ENCODE measurements at places on chromosomes 7 and 10.

GRCh38 chr10:46247181-46247475 is 39.7 kb upstream of the ANTXRL start:
- H3K27me3 ChIP-seq = no peaks in the 10 kb centered on the region
- H3K27ac ChIP-seq = no peak overlapping the region
- H3K36me3 ChIP-seq = no peaks in the 10 kb centered on the region
- no peak for DNase-seq

- H3K4me3 ChIP-seq = peak overlapping the region; percentile 97
- H3K27me3 ChIP-seq = no peaks in the 10 kb centered on the region
- peaks cover 32% of the 10 kb centered on the region for H3K36me3 ChIP-seq
- peaks cover 54% of the 10 kb centered on the region for H3K4me1 ChIP-seq
- H3K27ac ChIP-seq = peak overlapping the region; percentile 94
- no peak for DNase-seq
These were observed 819 bp upstream of the TRIM4 start for GRCh38 chr7:99920149-99920548.

DNA sequence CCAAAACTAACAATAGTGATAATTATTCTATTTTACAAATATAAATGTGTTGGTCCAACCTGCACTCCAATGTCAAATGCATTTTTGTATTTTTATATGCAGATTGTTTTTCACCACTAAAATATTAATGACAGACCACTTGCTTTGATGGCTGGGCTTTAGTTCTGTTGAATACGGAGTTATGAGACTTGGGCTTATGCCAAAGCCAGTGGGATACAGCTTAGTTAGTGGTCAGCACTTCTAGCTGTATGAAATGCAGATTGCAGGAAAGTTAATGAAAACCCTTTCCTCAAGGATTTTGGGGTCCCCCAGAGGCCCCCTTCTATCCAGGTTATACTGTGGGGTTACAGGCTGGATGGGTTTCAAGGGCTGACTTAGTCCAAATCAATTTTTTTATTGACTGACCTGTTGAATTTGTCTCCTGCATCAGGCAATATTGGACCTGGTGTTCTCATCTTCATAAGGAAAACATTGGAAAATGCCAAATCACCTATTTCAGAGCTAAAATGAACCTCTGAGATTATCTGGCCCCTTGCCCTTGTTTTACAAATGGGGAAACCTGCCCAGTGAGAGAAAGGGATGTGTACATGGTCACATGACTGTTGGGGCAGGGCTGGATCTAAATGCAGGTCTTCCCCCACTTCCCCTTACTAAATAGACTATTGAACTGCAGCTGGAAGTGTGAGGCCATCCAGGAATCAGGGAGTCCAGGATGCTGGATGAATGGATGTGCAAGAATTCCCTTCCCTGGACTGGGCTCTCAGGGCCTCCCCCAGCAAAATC is 1085.3 kb downstream of the KCNMA1 start:
- H3K27me3 ChIP-seq = no peaks in the 10 kb centered on the region
- H3K36me3 ChIP-seq = no peaks in the 10 kb centered on the region
- no peak overlapping the region for H3K27ac ChIP-seq
- DNase-seq = no peak

- no peaks in the 10 kb centered on the region for H3K36me3 ChIP-seq
- H3K4me3 ChIP-seq = no peak overlapping the region
- H3K27me3 ChIP-seq = no peaks in the 10 kb centered on the region
- no peak for DNase-seq
- peaks cover 20% of the 10 kb centered on the region for H3K4me1 ChIP-seq
- H3K27ac ChIP-seq = no peak overlapping the region
These were observed 22.7 kb upstream of the PITRM1 start for GRCh38 chr10:3195286-3195685.

GRCh38 chr10:70683601-70683934 is 11.3 kb downstream of the ADAMTS14 start:
- H3K4me1 ChIP-seq = no peaks in the 10 kb centered on the region
- no peak overlapping the region for H3K27ac ChIP-seq
- no peaks in the 10 kb centered on the region for H3K36me3 ChIP-seq
- no peak overlapping the region for H3K4me3 ChIP-seq

DNA sequence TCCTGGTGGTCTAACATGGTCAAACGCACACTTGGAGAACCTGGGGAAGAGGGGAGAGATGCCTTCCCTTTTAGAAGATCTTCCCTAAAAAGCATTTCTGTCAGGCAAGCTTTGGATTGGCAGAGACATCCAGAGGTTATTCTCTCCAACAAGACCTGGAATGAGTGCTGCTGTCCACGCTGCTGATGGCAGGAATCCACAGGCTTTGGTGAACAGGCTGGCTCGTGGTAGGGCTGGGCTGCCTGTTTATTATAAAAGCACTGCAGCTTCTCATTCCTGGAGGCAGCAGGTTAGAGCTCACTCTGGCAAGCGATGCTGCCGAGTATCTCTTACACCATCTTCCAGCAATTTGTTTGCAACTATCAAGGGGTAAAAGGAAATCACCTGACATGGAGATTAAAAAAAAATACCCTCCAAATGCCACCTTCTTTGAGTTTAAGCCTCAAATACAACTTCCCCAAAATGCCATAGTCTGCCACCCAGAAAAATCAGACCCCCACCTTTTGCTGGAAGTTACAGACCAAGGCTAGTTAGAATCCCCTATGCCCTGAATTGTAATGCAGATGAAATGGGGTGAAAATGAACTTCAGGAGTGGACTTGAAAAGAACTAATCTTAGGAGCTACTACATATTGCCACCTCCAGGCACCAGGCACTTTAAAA is 152.1 kb upstream of the KMT2E start:
- peaks cover 5% of the 10 kb centered on the region for H3K4me1 ChIP-seq
- no peaks in the 10 kb centered on the region for H3K36me3 ChIP-seq
- H3K27me3 ChIP-seq = peaks cover 35% of the 10 kb centered on the region
- H3K4me3 ChIP-seq = no peak overlapping the region
- H3K27ac ChIP-seq = no peak overlapping the region

DNA sequence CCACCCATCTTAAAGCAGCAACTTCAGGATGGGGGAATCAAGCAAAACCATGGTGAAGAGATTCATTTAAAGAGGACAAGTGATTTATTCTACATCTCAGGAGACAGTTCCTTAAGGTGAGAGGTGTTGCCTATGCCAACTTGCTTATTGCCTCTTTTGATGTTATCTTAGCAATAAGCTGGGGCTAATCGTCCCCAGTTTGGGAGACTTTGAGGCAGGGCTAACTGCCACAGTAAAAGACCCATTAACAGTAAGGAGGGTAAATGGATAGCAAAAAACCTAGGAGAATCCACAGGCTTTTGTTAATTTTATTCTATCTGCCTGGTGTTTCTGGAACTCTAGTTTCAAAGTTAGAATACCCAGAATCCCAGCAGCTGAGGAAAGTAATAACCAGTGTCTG is 22.1 kb upstream of the HERPUD2 start:
- peak overlapping the region; percentile 57 for H3K4me3 ChIP-seq
- DNase-seq = no peak
- peak overlapping the region; percentile 79 for H3K27ac ChIP-seq
- H3K36me3 ChIP-seq = no peaks in the 10 kb centered on the region
- H3K4me1 ChIP-seq = peaks cover 60% of the 10 kb centered on the region

GRCh38 chr10:13441476-13441875 is 87.3 kb downstream of the BEND7 start:
- H3K27me3 ChIP-seq = peaks cover 51% of the 10 kb centered on the region
- no peak for DNase-seq
- H3K4me3 ChIP-seq = no peak overlapping the region
- H3K27ac ChIP-seq = no peak overlapping the region
- H3K36me3 ChIP-seq = peaks cover 16% of the 10 kb centered on the region

GRCh38 chr7:87216701-87217508 is 2.6 kb downstream of the TMEM243 start:
- H3K4me1 ChIP-seq = peaks cover 77% of the 10 kb centered on the region
- no peaks in the 10 kb centered on the region for H3K36me3 ChIP-seq
- peaks cover 2% of the 10 kb centered on the region for H3K27me3 ChIP-seq
- H3K27ac ChIP-seq = peak overlapping the region; percentile 91
- no peak for DNase-seq

GRCh38 chr7:130384371-130384801 is 4.1 kb downstream of the CPA1 start:
- no peak for DNase-seq
- no peaks in the 10 kb centered on the region for H3K36me3 ChIP-seq
- no peak overlapping the region for H3K27ac ChIP-seq

GRCh38 chr7:101173752-101174244 is 6.3 kb downstream of the NAT16 start:
- H3K27me3 ChIP-seq = peaks cover 100% of the 10 kb centered on the region
- peaks cover 34% of the 10 kb centered on the region for H3K4me1 ChIP-seq
- no peak for DNase-seq
- no peaks in the 10 kb centered on the region for H3K36me3 ChIP-seq
- peak overlapping the region; percentile 54 for H3K4me3 ChIP-seq
- no peak overlapping the region for H3K27ac ChIP-seq

GRCh38 chr7:115522174-115522573 is 508.4 kb downstream of the TFEC start:
- no peak overlapping the region for H3K27ac ChIP-seq
- H3K36me3 ChIP-seq = no peaks in the 10 kb centered on the region
- no peaks in the 10 kb centered on the region for H3K27me3 ChIP-seq
- H3K4me3 ChIP-seq = no peak overlapping the region
- no peaks in the 10 kb centered on the region for H3K4me1 ChIP-seq
- no peak for DNase-seq
